NCI-H446 treated with DMSO at 0.1 percent for 48 hours (cell line): ENCODE measurements at places on chromosomes 4 and X.

DNA sequence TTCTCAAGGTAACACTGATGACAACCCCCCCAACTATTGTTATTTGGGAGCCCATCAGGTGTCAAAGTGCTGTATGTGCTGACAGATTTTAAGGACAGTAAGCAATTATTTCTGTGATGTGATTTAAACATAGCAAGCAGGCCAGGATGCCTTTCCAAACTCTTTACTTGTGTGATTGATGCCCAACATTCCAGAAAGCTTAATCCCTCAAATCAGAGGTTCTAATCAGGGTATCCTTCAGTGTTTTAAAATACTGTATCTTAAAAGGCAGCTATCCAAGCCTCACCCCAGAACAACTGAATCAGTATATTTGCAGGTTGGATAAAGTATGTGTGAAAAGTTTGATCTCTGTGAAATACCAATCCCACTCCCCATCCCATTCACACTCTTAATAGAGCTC, 119.7 kb downstream of the GASK1B start:
- no peak for DNase-seq

GRCh38 chrX:110732266-110732665, 63.4 kb downstream of the CHRDL1 start:
- no peak for DNase-seq

- DNase-seq: no peak
These were observed 27.1 kb upstream of the SLC9B1 start for GRCh38 chr4:103046416-103047290.

- DNase-seq: no peak
These were observed 78.3 kb upstream of the RASGEF1B start for GRCh38 chr4:81549984-81550383.

GRCh38 chr4:184368290-184368689, 106.1 kb downstream of the IRF2 start:
- no peak for DNase-seq

- no peak for DNase-seq
These were observed 1162.8 kb upstream of the PRKX start for GRCh38 chrX:4876268-4876667.

DNA sequence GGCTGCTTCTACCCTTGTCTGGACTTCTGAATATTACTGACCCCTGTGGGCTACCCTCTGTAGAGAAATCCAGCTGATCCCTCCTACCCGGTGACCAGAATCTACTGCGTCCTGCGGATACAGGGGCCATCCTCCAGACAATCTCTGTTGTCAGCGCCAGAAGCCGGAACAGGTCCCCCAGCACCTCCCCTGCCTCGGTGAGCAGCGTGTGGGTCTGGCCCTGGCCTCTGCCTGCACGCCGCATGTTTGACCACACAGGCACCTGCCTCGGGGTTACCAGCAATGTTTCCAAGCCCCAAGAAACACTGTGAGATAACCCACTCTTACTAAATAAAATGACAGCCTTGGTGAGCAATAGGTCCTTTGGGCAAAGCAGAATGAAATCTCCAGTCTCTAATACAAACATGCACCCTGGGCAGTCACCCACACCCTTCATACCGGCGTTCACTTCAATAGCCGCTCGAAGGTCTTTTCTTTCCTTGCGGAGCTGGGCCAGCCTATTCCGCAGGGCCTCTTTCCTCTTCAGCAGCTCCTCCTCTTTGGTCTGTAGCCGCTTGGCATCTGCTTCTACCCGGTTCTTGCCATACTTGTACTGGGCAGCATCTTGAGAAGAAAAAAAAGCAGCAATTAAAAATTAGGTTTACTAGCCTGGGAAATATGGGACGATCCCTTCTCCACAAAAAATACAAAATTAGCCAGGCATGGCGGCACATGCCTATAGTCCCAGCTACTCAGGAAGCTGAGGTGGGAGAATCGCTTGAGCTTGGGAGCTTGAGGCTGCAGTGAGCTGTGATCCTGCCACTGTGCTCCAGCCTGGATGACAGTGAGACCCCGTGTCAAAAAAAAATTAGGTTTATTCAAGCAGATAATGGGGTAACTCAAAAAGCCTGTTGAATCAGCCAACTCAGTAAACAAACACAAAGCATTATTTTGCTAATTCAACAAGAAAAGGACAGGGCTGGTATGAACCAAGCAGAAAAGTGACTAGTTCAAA, 165.1 kb downstream of the AFAP1 start:
- no peak for DNase-seq

- no peak for DNase-seq
These were observed 380.4 kb upstream of the CPEB2 start for GRCh38 chr4:14621731-14622463.

DNA sequence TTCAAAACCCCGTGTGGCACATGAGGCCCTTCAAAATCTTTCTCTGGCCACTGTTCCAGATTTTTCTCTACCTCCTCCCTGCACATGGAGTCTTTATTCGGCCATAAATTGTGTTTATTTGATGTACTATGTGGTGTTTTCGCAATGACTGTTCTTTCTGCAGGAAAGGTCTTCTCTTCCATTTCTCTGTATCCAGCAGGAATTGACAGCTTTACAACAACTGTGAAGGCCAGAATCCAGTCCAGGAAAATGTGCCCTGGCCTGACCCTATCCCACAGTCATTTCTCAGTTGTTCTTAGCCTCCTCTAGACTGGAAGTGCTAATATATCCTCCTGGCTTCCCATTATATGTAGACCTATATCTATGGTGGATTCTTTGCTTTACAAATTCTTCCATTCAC, 191.4 kb downstream of the COL25A1 start:
- DNase-seq: no peak

DNA sequence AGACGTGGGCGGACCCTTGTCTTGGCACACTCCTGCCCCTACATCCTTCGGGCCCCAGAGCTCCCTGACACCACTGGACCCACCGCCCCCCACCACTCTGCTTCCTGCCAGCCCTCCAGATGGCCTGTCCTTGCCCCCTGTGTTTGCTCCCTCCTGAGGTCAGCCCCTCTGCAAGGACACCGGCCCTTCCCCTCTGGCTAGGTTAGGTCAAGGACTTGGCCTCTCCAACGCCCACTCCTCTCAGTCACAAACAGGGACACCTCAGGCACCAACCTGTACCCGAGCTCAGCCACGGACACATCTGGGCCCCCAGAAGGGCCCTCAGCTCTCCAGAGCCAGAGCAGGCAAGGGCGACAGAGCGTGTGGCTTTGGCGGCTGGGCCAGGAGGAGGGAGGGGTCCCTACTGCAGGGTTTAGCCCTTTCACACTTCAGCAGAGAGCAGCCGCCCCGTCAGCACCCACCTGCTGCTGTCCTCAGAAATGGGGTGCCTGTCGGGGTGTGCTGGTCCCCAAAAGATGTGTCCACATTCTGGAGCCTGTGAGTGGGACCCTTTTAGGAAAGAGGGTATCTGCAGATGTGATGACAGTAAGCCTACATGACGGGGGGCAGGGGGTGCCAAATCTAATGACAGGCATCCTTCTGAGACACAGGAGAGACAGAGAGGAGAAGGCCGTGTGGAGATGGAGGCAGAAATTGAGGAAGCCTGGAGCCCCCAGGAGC, 23.5 kb upstream of the DUSP9 start:
- no peak for DNase-seq

DNA sequence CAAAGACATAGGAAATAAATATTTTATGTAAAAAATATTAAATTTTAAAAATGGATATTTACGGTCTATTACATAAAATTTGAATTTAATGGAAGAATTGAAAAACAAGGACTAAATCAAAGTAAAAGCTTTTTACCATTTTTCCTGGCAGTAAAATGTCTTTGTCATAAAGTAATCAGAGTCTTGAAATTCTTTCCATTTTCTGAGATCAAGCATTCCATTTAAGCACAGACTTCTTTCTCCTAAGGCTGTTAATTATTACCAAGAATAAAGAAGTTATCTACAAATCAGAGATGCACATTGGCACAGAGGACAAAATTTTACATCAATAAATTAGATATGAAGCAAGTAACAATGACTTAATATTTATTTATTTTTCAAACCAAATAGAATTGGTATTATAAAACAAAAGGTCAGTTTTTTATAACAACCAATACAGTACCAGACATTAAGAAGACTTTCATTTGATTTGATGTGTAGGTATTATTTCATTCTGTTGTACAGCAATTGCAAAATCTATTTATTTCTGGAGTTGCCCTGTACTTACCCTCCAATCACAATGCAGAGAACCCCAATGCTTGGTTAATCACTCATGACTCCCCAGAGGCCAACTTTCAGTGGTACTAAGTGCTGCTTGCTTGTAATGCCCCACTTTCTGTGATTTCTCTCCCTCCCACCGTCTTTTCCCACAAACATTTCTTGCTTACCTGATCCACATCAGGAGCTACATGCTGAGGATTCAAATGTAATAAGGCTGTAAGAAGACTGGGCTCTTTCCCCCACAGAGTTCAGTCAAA, 254.6 kb downstream of the GASK1B start:
- DNase-seq: no peak

DNA sequence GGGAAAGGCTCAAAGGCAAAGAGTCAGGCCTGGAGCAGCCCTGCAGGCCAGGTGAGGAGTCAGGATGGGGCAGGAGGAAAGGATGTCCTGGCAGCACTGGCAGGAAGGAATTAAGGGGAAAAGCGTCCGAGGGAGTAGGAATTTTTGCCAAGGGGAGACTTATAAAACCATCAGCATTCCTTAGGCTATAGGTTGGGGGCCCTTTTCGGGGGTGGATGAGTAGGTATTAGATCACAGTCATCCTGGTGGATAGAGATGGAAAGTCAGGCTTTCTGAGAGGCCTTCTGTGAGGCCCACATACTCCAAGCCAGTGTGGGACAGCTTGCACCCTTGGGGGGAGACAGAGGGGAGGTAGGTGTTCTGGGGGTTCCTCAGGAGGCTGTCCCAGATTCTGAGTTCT, 12.3 kb downstream of the STARD8 start:
- no peak for DNase-seq

DNA sequence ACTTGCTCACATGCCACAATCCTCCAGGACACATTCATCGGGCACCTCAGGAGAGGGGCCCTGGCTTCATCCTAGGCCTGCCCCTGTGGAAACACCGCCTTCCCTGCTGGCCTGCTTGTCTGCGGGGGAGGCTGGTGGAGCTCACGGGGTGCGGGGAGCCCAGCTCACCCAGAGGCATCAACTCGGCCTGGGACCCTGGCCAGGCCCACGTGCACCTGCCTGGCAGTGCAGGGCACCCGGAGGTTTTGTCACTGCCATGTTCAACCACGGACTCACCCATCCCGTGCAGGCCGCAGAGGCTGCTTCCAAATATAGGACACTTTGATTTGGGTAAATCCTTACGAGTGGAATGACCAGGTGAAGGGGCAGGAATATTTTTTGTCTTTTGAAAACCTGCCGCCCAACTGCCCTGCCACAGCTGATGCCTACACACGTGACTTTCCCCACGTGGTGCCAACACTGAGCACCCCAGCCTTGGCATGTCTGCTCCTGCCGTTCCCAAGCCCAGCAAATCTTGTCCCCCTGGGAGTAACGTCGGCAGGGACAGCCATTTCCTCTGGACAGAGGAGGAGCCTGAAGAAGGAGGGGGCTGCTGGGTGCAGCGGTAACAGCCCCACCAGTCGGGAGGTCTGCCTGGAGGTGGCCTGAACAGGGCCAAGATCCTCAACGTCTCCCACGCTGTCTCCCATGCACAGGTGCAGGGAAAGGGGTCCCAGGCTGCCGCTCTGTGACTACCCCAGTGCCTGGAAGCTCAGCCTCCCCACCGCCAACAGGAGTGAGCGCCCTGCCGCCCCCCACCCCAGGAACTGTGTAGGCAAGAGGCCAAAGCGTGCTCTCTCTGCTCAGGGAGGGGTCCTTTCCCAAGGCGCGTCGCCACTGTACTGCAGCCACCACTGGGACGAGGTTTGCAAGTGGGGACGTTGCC, 8.5 kb downstream of the MXD4 start:
- DNase-seq: no peak

GRCh38 chr4:140857111-140857510, 100.9 kb upstream of the TBC1D9 start:
- DNase-seq: no peak
